ENCODE measurements at places on chromosomes 5 and 9.

- peak; percentile 20 for DNase-seq
Measured at GRCh38 chr9:92140074-92140753, 25.0 kb upstream of the SPTLC1 start.

GRCh38 chr5:64347309-64347708 is 158.5 kb upstream of the RGS7BP start:
- no peak for DNase-seq

GRCh38 chr5:112467485-112467884 is 48.4 kb upstream of the EPB41L4A start:
- no peak for DNase-seq

DNA sequence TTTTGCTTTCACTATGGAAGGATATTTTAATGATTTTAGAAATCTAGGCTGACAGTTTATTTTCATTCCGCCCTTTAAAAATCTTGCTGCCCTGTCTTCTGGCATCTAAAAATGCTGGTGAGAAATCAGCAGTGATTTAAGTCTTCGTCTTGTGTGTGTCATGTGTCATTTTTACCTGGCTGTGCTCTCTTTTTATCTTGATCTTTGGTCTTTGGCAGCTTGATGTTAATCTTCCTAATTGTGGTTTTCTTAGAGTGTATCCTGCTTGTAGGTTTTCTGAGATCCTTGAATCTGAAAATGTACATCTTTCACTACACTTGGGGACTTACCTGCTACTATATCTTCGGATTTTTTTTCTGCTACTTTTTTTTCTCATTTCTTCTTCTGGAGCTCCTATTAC is 11.9 kb upstream of the LPCAT1 start:
- no peak for DNase-seq

DNA sequence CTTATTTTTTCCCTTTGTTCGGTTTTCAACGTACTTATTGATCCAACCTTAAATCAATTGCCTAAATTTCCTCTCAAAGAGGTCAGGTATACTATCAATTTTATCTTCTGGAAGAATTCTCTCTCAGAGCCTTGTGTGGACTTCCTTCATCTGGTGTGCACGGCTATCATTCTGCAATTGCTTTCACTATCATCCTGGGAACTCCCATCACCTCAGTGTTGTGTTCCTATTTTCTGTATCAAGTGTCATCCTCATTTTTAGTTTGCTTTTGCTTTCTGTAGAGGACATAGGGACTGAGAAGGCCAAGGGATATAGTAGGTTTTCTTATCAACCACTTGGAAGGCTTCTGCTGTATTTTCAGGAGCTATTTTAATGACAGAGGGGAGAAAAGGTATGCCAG is 11.3 kb downstream of the STOM start:
- no peak for DNase-seq

DNA sequence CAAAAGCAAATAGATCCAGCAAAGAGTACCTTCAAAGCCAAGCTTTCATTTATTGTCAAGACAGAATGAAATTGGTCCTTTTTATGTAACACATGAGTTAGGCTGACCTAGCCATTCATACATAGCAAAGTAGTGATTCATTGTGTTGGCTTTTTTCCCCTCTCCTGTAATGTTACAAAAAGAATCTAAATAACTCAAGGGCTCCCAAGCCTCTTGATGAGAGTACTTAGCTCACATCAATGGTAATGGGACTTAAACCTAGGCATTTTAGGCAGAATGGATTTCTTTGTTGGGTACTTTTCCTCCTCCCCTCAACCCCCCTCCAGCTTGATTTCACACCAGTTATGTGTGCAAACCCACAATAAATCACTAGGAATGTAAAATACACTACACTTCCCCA is 123.7 kb downstream of the EBF1 start:
- no peak for DNase-seq

GRCh38 chr5:73328640-73329039 is 119.9 kb downstream of the FOXD1 start:
- no peak for DNase-seq

DNA sequence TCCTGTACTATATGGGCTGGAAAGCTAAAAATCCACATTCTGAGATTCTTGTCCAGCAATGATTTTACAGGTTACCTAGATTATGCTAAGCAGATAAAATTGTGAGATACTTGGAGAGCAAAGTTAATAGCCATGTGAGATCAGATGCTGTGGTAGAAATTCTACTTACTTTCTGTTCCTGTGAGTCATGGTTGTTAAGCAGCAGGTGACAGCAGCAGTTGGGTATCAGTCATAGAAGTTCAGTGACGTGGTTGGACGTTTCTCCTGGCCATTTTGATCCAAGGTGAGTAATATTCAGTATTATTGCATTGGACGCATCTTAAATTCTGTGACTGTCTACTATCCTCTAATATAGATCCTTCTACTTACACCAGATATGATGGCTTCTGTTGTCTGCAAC is 524.5 kb downstream of the TMEM38B start:
- no peak for DNase-seq

- DNase-seq: no peak
Measured at GRCh38 chr9:120299785-120300184, 280.2 kb downstream of the CDK5RAP2 start.

- no peak for DNase-seq
Measured at GRCh38 chr9:130636648-130637020, 27.8 kb upstream of the PRDM12 start.

DNA sequence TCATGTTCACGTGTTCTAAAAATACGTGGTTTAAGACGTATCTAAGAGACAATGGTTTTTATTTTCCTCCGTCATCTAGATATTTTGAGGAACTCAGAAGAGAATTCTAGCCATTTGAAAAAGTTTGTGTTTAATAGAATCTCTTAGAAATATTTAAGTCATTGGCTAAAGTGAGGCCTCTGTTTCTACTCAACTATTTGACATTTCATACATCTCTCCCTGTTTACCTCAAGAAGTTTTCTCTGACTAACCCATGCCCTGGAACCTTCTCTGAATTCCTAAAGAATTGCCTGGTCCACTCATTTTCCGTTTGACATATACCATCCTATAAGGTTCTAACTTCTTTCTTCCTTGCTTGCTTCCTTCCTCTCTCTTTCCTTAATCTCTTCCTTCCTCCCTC is 178.7 kb downstream of the SNCAIP start:
- DNase-seq: no peak

DNA sequence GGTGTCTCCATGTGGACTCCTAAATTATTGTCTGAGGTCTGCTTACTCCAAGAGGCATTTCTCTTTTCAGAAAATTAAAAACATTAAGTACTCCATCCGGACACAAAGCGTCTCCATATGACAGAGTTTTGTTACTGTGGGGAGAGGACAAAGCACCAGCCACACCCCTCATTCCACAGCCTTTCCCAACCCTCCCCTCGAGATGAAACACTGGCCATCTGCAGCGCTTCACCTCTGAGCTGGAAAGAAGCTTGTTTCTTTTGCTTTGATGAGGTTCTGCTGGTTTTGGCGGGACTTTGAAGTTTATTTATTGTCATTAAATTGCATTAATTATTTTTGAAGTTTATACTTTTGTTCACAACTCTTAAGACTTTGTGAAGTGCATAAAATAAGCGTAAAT is 27.6 kb upstream of the NKD2 start:
- no peak for DNase-seq

Measured in activated CD8-positive, alpha-beta memory T cell treated with anti-CD3 and anti-CD28 coated beads for 1 hour (primary cell).